ENCODE measurements at places on chromosomes 1 and 21.

DNA sequence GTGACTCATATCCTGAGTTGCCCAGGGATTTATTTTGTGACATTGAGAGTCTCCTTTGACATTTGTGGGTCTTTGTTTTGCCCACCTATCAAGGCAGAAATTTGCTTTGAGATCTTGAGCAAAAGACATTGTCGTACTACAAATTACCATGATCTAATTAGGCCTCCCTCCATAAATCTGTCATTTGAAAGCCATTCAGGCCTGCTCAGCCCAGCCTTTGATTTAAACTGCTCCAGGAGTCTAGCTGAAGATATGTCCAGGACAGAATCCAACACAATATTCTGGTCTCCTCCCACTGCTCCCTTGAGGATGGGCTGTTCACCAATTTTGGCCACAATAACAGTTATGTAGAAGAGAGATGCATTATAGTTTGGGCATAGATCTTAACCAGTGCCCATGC is 86.7 kb downstream of the PROX1 start:
- no peak for DNase-seq

DNA sequence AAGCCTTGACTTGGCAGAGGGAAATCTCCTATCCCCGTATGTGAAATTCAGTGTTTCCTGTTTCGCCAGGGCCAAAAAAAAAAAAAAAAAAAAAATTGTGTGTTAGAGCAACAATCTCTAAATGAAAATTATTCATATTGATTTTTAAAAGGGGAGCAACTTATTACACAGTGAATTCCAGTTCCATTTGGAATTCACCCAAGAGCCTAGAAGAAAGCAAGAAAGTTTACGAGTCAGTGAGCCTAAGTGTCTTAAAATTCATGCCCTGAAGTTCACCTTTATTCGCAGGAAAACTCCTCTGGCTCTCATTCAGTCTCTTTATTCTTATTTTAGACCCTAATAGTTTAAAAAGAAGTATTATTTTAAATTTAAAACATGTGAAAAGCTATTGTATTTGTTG is 42.1 kb upstream of the HUNK start:
- DNase-seq: no peak

- DNase-seq: no peak
Observed at GRCh38 chr1:218492874-218493273, 147.7 kb downstream of the TGFB2 start.

DNA sequence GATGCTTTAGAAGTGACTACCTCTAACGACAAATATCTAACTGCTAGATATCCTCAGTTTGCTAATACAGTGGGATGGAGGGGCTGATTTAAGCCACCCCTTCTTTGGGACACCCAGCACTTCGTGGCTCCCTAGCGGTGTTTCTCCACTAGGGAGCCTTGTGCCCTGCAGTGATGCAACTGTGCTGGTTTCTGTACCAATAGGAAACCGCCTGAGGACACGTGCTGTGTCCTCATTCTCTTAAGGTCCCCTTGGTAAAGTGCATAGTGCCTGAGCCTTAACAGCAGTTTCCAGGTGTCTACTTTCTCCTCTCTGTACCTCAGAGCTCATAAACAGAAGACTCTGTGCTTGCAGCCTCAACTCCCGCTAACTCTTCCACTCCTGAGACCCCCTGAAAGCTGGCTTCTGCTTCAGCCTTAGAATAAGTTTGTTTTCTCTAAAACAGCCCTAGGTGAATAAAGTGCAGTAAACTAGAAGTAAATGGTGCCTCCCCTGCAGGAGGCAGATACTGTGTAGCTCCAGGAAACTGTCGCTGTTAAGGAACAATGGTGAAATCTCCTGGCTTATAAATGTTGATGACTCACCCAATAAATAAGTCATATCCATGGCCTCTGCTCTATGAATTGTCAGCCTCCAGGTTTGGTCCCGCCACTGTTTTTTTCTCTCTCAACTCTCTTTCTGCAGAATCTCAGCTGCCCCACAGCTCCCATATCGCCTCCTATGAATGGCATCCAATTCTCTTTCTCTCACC is 130.4 kb downstream of the AK5 start:
- DNase-seq: no peak

GRCh38 chr1:85278853-85279314 is 2.5 kb upstream of the BCL10 start:
- no peak for DNase-seq

- no peak for DNase-seq
Observed at GRCh38 chr1:236207121-236207520, 64.8 kb downstream of the GPR137B start.

GRCh38 chr1:26027716-26028489 is 6.3 kb downstream of the EXTL1 start:
- DNase-seq: no peak

GRCh38 chr21:31553926-31554325 is 105.6 kb upstream of the SOD1 start:
- DNase-seq: no peak

- no peak for DNase-seq
Observed at GRCh38 chr1:45216200-45216541, 9.8 kb upstream of the ZSWIM5 start.

All from ecto neural progenitor cell (in vitro differentiated cells).